Islet precursor cell (in vitro differentiated cells): ENCODE measurements at places on chromosomes 7 and 10.

DNA sequence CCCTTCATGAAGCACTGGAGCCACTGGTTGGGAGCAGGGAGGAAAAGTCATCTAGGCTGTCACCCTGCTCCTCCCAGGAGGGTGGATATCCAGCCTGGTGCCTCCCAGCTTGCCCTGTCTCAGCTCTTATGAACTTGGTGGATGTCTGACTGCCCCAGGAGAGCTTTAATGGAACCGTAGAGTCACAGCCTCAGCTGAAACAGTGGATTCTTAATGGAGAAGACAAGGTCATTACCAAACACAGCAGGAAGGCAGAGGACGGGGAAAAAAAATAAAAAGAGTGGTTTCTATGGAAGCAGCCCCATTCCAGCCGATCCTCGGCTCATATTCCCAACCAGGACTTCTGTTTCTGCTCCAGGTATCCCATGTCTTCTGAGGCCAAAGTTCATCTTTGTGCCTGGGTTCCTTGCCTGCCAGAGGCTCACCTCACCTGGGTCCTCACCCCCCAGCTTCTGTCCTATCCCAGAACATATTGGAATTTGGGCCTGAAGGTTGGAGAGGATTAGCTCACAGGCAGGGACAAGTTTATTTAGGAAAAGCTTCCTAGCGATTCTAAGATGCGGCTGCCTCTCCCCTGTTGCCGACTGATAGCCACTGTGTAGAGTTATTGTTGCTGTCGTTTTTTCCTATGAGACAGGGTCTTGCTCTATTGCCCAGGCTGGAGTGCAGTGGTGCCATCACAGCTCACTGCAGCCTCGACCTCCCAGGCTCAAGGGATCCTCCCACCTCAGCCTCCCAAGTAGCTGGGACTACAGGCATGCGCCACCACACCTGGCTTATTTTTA lies 15.6 kb downstream of the CCL26 start:
- DNase-seq = no peak

DNA sequence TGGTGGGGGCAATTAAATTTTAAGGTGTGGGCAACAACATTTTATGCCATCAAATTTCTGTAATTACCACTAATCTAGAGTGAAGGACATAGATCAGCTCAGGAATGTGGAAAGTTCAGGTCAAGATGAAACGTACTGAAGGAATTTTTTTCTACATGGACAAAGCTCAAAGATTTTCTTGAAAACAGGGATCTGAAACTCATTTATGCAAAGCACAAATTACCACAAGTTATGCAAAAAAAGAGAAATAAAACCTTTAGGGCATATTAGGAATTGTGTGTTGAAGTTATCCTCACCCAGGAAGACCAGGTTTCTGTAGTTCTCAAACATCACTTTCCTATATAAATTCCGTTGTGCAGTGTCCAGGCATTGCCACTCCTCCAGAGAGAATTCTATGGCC lies 18.9 kb downstream of the ZNF680 start:
- DNase-seq = no peak

DNA sequence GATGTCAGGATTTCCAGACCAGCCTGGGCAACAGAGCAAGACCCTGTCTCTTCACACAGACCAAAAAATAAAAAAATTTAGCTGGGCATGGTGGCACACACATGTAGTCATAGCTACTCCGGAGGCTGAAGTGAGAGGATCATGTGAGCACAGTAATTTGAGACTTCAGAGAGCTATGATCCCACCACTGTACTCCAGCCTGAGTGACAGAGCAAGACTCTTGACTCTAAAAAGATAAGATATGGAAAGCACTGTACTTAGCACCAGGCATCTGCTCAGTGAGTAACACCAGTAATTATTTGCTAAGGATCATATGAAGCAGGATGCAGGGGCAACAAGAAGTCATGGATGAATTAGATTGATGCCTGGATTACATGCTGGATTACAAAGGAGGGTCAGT lies 128.8 kb downstream of the CALN1 start:
- DNase-seq = no peak

DNA sequence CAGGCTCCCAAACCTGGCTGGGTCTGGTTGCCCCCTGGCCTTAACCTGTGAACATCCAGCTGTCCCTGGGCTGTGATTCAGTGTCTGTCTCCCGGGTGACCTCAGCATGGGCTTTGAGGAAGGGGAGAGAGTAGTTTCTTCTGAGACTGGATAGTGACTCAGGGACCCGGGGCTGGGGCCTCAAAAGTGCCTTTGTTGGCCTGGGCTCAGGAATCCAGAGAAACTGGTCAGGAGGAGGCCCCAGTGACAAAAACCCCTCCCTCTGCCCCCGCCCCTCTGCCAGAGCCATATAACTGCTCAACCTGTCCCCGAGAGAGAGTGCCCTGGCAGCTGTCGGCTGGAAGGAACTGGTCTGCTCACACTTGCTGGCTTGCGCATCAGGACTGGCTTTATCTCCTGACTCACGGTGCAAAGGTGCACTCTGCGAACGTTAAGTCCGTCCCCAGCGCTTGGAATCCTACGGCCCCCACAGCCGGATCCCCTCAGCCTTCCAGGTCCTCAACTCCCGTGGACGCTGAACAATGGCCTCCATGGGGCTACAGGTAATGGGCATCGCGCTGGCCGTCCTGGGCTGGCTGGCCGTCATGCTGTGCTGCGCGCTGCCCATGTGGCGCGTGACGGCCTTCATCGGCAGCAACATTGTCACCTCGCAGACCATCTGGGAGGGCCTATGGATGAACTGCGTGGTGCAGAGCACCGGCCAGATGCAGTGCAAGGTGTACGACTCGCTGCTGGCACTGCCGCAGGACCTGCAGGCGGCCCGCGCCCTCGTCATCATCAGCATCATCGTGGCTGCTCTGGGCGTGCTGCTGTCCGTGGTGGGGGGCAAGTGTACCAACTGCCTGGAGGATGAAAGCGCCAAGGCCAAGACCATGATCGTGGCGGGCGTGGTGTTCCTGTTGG lies at the start of gene CLDN4:
TSS of gene CLDN4 (plus strand) at position 316 of the 903 bp plus-strand sequence. CDS start at position 522, 206 bp downstream.
- peak; percentile 99 for DNase-seq

GRCh38 chr7:142125256-142125955 lies 13.9 kb downstream of the MGAM2 start:
- DNase-seq = no peak

DNA sequence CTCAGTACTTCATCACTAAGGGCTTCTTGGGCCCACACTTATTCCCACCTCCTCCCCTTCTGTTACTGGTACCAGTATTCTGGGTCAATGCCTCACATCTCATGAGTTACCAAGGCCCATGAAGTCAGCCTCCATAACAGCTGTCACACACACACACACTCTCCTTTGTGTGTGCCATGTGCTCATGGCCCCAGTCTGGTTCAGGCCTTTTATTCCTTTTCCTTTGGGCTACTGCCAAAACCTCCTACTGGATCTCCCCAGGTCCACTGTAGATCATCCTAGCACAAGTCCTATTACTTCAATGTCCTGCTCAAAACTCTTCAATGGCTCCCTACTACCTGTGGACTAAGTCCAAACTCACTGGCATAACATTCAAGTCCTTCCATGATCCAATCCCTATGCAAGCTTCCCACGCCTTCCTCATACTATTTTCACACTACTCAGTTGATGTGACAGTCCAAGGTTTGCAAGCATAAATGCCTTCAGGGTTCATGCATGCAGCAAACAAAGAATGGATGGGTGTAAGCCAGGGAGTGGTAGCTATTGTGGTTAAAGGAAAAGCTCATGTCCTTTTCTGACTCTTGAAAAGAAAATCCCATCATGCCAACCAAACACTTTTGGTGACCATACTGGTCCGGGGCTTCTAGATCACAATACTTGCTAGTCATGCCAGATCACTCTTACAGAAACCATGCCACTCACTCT lies 68.1 kb downstream of the CCDC6 start:
- DNase-seq = no peak

DNA sequence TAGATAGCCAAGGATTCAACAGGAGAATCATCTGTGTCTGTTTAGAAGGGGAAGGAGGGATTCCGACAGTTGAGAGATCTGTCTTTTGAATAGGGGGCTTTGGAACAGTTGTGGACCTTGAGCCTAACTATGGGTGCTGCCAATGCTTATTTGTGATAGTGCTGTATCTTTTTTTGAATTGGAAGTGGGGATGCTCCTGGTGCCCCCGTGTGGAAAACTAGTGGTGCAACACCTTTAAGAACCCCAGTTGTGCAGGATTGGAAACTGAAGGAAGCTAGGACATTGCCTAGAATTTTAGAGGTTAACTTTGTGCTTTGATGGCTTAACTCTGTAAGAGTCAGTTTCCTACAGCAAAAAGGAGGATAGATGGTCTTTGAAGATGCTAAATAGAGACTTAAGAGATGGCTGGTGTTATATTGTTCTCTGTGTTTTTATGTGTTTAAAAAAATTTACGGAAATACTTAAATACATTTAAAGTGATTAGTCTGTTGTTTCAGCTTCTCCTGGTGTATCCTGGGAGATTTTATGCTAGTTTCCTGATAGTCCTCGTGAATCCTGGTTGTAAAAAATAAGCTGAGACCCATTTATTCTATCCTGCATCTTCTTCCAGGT lies 69.3 kb downstream of the AP3M1 start:
- DNase-seq = no peak

DNA sequence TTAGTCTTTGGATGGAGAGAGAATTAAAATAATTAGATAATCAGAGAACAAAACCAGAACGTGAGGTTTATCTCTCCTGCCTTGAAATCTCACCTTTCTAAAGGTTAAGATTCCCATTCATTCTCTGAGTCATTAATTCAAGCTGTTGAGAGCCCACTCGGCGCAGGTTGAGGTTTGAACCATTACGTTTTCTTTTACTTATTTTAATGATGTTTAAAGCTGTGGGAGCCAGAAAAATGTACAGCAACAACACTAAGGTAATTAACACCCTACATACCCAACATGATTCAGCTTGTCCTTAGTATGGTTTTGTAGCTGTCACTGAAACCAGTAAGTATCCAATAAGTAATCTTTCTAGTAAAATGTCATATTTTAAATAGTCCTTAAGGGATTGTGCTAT lies 153.0 kb upstream of the ANK3 start:
- DNase-seq = no peak

GRCh38 chr10:63052083-63052482 lies 81.0 kb upstream of the NRBF2 start:
- no peak for DNase-seq

DNA sequence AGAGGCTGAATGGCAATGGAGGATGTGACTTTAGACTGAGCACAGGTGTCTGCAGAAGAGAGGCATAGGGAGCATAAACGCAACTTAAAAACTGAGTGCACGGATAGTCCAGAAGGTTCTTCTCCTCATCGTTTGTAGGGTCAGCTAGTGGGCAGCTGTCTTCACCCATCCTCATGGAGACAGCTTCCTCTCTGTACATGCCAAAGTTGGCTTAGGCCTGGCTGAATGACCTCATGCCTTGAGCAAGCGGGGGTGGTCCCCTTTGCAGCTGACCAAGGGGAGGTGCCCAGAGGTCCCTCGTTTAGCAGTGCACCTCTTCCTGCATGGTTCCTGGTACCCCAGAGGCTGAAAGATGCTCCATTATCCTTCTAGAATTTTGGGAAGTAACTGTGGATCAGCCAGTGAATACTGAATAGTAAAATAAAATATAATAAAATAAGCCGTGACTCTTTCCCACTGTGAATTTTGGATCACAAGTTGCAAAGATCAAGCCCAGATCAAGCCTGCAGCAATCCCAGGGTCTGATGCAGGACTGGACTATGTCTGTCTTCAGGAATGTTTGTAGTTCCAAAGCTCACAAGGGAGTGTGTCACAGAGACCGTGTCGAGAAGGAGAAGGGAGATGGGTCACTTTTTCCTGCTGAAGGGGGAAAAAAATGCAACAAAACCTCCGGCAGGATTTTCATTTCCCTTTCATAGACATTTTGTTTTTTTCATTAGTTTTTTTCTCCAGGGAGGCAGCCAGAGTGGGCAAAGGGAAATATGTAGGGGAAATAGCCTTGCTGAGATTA lies 295.3 kb upstream of the MKI67 start:
- DNase-seq = no peak

DNA sequence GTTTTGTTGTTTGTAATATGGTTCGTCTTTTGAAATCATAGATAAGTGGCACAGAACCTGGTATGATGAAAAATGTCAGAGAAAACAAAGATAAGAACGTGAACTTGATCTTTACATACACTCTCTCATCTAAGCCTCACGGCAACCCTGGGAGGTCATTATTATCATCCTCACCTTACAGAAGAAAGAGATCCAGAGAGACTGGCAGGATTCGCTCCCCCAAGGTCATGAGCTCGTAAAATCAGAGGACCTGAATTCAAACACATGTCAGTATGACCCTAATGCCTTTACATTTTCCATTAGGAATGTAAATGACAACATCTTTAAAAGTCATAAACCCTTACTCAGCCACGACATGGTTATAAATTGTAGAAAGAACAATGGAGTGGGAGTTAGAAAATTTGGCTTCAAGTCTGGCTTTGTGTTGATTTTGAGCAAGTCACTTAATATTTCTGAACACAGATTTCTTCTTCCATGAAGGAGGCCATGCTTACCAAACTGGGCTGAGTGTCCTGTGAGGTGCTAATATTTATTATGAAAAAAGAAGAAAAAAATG lies 35.9 kb downstream of the HIPK2 start:
- DNase-seq = no peak

- no peak for DNase-seq
These were observed 18.2 kb downstream of the SLC29A3 start for GRCh38 chr10:71337219-71337701.

- DNase-seq = no peak
These were observed 53.1 kb downstream of the PRF1 start for GRCh38 chr10:70549351-70549961.

GRCh38 chr10:70561070-70561469 lies 41.5 kb downstream of the PRF1 start:
- DNase-seq = peak; percentile 36

DNA sequence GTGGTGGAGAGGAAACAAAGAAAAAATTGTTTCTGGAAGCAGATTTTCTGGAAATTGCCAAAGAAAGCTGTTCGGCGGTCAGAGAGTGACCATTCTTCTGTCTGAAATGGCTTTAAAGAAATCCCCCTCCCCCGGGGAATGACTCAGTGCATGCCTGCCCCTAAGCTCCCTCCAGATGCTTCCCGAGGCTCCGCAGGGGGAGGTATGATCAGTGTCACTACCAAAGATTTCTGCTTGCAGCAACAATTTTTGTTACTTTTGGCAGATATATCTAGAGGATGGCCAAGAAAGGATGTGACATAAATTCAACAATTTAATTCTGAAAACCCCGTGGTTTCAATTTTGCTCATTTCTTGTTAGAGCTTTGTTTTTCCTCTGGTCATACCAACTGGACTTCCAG lies 163.9 kb downstream of the JCAD start:
- peak; percentile 82 for DNase-seq

GRCh38 chr7:151490456-151491105 lies 29.1 kb downstream of the RHEB start:
- DNase-seq = no peak

GRCh38 chr7:13991791-13992595 lies 2.5 kb upstream of the ETV1 start:
- no peak for DNase-seq

GRCh38 chr7:88269586-88269985 lies 37.1 kb downstream of the STEAP4 start:
- DNase-seq = no peak

- no peak for DNase-seq
These were observed 115.3 kb upstream of the FAM171A1 start for GRCh38 chr10:15486404-15486803.
